ENCODE measurements at places on chromosomes 1 and 21. TPM values are rescaled to one million over a fixed set of nuclear protein-coding genes. Genes with fewer than 3 reads are reported as not detected.

Gene KRTAP10-7
- total RNA-seq, result not detected

GRCh38 chr1:8974551-8974950 lies 28.9 kb downstream of the CA6 start:
- DNase-seq, result peak; percentile 49

Gene THEM4
- total RNA-seq, result 5.1 TPM

DNA sequence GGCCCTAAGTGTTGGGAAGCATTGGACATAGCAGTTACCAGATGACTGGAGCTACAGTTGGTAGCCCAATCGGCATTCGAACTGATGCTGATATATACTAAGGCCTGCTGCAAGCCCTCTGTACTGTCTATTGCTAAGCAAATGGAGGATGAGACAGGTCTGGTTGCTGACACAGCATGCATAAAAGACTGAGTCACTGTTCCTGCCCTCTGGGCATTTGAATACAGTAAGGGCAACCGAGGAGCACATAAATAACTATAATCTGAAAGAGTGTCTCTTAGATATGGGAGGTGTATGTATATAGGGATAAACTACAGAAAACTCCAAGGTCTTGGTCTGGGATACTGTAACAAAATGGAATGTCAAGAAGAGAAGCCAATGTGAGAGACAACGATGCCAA lies 16.8 kb upstream of the MARK1 start:
- no peak for DNase-seq

DNA sequence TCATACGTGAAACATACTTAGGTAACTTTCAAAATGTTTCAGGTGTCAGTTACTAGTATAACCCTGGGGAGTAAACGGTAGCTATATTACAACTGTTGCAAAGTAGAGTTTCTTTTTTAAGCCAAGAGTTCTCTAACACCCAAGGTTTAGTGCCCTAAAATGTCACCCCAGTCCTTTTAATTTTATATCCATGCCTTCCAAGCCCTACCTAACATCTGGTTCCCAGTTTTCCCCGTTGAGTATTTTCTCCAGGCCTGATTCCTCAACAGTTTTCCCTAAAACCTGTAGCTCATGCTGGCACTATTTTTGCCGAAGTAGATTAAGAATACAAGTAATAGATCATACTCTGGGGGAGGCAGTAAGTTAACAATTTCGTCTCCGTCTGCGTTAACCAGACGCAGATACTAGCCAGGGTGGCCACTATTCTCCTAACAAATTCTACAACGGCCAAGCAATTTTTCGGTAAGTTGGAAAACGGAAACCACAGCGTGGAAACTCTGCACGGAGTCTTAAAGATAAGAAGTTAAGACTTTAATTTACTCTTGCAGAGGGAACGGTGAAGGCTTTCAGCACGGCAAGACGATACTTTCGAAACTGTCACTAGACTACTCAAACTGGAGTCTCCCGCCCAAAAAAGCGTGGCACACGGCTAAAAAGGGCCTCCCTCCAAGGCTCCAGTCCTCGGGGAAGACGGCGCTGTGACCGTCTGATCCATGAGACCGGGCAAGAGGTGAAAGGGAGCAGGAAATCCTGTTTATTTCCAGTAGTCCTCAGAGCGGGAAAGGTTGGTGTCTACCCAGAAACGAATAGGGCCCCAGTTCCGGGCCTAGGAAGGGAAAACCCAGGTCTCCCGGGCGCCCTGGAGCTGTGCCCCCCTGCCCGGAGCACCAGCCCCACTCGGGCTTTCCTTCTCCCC lies 945 bp downstream of the SRSF4 start:
- no peak for DNase-seq

Gene FMO1
- total RNA-seq, result not detected

- DNase-seq, result no peak
These were observed 19.0 kb downstream of the BCAR3 start for GRCh38 chr1:93662481-93663207.

GRCh38 chr1:18939398-18940302 lies 16.8 kb downstream of the IFFO2 start:
- DNase-seq, result no peak

Gene AUNIP
- total RNA-seq, result 2.0 TPM

- DNase-seq, result peak; percentile 23
These were observed 41.3 kb downstream of the LRRC71 start for GRCh38 chr1:156961709-156962108.

GRCh38 chr1:217837691-217838090 lies 206.5 kb downstream of the SPATA17 start:
- no peak for DNase-seq

Gene DEPDC1
- total RNA-seq, result 39.3 TPM

DNA sequence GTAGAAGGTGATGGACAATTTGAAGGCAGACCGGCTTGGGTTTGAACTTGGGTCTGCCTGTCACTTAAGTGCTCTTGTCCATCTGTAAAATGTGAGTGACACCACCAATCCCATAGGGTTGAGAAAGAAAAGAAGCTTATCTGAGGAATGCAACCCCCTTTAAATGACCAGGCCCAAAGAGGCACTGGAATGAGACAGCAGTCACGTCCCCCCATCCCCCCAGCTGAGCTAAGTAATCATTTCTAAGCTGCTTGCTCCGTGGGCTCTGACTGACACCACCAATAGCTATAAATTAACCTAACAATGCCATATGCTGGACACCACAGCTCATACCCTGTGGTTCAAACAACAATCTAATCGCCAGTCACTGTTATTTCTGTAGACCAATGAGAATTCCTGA lies 15.1 kb downstream of the LCA5L start:
- DNase-seq, result no peak

Gene TDRD5
- not detected for total RNA-seq

Gene SCMH1
- 16.0 TPM for total RNA-seq

DNA sequence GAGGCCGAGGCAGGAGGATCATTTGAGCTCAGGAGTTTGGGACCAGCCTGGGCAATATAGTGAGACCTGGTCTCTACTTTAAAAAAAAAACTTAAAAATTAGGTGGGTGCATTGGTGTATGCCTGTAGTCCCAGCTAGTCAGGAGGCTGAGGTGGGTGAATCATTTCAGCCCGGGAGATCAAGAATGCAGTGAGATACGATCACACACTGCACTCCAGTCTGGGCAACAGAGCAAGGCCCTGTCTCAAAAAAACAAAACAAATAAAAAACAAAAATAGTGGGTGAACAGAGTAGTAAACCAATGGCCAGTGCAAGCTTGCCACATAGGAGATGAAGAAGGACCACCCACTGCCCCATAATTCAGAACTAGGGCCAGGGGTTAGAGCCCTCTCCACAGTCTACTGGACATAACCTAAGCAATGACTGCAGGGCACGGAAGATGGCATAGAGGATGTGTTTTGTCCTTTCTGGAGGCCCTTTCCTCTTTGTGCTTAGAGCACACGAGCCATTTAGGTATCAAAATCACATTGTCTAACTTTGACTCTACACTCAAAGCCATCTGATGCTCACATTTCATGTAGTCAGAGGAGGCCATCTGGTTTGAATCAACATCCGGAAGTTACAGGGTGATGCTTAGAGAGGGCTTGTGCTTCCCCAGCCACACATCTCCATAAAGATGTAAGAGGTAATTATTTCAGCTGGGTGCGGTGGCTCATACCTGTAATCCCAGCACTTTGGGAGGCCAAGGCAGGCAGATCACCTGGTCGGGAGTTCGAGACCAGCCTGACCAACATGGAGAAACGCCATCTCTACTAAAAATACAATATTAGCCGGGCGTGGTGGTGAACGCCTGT lies 12.6 kb downstream of the CD2 start:
- no peak for DNase-seq

DNA sequence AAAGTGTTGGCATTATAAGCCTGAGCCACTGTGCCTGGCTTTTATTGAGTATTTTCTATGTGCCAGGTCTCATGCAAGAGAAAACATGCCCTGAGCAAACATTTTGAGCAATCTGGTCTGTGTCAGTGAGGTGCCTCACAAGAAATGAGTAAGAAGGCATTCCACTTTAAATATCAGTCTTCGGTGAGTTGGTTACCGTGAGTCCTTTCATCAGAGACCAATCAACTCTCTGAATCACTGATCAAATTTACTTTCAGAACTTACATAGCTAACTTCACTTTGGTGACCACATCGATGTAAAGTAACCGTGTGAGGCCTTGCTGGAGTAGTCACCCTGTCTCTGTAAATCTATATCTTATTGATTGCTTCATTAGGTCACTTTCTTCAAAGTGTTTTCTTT lies 14.3 kb upstream of the DDX59 start:
- DNase-seq, result no peak
